CD4-positive, alpha-beta T cell treated with Interleukin-6 for 4 hours (primary cell): ENCODE measurements at places on chromosomes 12 and 14.

DNA sequence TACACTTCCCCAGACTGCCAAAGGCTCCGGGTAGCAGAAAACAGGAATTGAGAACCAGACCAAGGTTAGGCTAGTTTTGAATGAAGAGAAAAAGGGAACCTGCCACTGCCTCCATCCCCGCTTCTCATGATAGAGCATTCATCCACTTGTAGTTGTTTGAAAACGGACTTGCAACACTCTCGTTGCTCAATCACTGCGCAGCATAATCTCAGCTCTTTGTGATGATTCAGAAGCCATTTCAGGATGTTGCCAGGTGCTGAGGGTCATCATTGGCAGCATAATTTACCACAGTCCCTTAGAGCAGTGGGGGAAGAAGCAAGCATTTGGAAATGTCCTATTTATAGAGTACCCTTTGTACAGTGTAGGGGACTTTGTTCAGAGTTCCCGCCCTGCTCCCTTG, 25.6 kb downstream of the KCNK13 start:
- no peak for DNase-seq

- DNase-seq = no peak
Observed at GRCh38 chr12:132175496-132176384, 31.5 kb downstream of the NOC4L start.

- no peak for DNase-seq
Observed at GRCh38 chr12:94245631-94246383, 97.4 kb downstream of the PLXNC1 start.

GRCh38 chr12:118122264-118122663, 13.7 kb upstream of the PEBP1 start:
- no peak for DNase-seq

DNA sequence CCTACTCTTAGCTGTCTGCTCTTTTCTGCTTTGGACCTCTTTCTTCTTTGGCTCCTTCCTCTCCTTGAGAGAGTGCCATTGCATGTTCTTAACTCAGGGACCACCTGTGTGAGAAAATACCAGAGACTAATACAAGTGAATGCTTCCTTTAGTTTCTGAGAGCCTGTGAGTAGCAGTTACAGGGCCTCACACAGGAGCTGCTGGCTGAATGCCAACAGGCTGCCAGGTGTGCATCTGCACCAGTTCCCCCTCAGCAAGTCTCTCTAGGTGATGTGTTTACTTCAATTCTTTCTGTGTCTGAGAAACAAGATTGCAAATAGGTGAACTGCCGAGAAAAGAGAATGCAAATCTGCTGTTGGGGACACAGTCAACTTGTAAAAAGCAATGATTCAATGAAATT, 108.2 kb downstream of the STXBP6 start:
- DNase-seq = no peak

DNA sequence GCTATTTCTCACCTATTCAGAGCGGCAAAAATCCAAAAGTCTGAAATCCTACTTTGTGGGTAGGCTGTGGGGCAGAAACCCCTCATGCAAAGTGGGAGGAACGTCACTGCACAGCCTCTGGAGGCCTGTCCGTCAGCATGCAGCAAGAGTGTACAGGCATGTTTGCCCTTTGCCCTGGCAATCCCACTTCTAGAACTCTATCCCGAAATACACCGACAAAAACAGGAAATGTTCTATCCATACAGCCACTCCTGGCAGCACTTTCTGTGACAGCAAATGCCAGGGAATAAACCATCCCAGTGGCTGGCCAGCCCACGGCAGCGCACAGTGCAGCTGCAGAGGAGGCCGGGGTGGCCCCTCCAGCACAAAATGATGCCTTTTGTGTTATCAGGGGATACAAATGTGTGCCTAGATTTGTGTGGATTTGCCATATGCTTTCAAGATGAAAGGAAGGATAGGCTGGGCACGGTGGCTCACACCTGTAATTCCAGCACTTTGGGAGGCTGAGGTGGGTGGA, 39.7 kb downstream of the AMN start:
- no peak for DNase-seq

DNA sequence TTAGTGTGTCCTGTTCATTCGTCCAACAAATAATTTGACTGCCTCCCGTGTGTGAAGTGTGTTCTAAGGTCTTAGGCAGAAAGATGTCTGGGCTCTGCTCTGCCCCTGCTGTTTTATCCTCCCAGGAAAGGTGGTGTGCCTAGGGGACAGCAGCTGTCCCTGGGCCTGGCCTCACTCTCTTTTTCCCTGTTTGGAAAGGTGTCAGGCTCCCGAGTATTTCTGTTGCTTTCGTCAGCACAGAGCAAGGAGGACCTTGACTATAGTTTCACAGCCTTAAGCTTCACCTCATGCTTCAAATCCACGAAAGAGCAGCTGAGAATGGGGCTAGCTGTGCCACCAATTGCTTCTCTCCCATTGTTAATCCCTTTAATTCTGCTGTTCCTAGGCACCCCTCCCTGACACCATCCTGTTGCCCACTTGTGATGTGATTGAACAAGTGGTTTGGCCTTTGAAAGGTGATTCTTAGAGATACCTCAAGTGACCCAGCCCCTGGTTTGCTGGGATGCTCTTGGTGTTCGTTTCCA, 54.2 kb downstream of the TGFB3 start:
- no peak for DNase-seq

- no peak for DNase-seq
Observed at GRCh38 chr12:79358716-79359300, 332.0 kb downstream of the PAWR start.

GRCh38 chr12:62603811-62604098, 137.1 kb downstream of the MON2 start:
- DNase-seq = no peak
